ENCODE measurements at places on chromosomes 2 and 18.

DNA sequence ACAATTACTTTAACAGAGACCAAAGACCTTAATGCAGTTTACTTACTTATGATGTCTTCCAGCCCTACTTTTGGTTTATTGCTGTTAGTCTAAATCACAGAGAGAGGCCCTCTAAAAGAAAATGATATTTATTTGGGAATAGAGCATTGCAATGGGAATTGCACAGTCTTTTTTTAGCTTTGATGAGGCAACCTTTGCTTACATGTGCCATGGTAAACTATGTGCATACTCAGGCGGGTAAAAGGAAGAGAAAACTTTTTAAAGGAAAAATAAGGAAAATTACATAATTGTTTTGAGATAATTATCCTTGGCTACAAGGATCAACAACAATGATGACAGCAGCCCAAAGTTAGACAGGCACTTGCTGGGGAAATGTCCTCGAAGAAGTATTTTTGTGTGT, 78.6 kb downstream of the EFEMP1 start:
- DNase-seq = no peak

DNA sequence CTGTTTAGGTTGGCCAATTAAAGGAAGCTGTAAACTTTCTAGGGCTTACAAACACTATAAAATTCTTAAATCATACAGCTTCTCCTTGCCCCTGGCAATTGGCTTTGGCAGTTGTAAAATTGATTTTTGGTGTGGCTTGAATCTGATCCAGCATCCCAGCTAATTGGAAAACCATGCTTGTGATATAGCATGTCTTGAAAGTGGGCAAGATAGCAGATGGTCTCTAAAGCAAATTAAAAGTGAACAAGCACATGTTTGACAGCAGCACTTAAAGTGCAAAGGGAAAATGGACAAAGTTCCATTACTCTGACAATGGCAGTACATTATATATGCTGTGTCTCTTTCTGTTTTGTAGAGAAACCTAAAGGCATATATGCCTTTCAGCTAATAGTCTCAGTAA, 302.9 kb upstream of the NXPH2 start:
- no peak for DNase-seq

- no peak for DNase-seq
Measured at GRCh38 chr2:154533300-154533940, 165.1 kb upstream of the KCNJ3 start.

DNA sequence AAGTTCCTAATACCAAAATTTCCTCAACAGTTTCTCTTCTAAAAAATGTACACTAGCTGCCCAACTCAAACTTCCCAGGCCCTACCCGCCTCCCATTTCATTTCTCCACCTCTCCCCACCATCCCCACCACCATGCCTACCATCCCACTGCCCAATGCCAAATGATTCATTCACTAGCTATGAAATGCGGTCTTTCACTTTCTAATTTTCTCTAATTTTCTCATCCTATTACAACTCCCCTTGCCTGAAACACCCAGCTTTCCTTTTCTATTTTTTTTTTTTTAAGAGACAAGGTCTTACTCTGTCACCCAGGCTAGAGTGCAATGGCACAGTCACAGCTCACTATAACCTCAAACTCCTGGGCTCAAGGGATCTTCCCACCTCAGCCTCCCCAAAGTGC, 38.4 kb downstream of the KIDINS220 start:
- DNase-seq = no peak

DNA sequence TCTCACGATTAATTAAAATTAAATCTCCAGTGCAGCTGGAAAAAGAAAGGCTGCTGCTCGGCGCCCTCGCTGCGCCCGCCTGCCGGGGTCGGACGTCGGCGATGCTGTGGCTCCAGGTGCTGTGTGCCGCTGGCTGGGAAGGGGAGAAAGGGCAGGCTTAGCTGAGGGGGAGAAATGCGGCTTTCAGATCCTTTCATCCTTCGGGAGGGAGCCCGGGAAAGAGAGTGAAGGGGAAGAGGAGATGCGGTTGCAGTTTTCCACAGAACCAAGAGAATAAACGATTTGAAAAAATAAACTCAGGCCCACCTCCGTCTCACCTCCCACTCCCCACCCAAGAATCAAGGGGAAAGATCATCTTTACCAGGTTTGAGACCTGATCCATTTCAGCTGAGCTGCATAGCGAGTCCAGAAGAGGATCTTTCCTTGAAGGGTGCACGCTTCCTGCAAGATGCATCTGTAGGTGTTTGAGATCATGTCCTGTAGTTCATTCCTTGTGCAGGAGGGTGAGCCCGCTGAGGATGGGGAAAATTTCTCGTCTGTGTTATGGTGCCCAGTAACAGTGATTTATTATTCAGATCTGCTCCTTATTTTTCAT, 495 bp downstream of the TMEM169 start:
- no peak for DNase-seq

- peak; percentile 18 for DNase-seq
Measured at GRCh38 chr2:230575642-230576324, 136.9 kb upstream of the CAB39 start.

DNA sequence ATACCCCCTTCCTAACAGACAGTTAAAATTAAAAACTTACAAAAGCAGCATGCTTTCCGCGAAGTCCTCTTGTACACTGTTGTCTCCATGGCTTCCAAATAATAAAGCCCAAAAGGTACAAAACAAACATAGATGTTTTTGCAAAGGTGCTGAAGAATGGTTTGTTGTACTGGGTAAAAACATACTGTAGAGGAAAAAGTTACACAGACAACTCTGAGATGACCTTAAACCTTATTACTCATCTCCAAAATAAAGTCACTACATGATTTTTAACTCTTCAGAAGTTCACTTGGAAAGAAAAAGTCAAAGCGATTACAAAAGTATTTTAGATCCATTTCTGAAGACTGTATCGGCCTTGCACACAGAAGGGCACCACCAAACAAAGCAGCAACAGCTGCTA, 6.1 kb downstream of the SLC35F5 start:
- no peak for DNase-seq

DNA sequence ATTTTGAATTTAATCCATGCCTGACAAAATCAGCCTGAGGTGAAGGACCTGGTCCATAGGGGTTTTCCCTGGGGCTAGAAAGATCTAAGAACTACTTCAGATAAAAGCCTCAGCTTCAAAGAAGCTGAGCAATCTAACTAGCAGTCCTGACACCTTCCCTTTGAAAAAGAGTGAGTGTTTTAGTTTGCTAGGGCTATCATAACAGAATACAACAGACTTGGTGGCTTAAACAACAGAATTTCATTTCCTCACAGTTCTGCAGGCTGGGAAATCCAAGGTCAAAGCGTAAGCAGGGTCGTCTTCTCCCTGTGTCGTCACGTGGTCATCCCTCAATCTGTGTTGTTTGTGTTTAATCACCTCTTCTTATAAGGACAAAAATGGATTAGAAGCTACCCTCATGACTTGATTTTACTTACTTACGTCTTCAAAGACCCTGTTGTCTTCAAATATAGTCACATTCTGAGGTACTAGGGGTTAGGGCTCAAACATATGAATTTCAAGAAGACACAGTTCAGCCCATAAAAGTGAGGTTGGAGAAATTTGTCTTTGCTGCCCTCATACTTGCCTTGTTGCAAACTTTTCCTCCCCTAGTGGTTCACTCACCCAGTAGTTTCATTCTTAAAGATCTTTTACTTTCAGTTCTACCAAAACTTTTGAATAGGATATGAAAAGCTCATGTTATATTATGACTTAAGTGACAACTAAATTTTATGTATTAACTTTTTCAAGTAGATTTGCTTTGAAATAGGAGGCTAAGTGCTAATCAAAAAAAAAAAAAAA, 673.8 kb downstream of the ARHGAP15 start:
- no peak for DNase-seq

DNA sequence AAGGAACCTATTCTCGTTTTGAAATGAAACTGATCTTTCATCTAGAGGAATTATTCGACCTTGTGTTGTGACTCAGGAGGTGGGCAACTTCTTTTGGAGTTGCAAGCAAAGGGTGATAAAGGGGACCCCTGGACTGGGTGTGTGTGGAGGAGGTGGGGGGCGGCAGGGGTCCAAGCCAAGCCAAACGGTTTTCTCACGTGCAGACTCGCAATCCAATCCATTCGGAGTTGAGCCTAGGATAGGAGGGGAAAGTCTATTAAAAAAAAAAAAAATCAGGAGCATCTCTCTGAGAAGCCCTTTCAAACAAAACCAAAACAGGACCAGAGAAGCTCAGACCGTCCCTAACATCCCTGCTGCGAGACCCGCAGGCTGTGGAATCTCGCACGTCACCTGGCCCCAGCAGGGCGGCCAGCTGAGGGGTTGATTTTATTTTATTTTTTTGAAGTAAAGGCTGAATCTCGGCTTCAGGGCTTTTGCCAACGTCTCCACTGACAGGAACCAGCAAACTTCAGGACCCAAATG, 3.7 kb upstream of the ZEB2 start:
- DNase-seq = no peak

GRCh38 chr2:20194097-20195015, 30.6 kb downstream of the SDC1 start:
- no peak for DNase-seq

All from stimulated activated CD8-positive, alpha-beta memory T cell treated with anti-CD3 and anti-CD28 coated beads, Interleukin-4, amount 100 ng/mL, for 1 hour (primary cell).